ENCODE measurements at places on chromosomes 5 and 9.

DNA sequence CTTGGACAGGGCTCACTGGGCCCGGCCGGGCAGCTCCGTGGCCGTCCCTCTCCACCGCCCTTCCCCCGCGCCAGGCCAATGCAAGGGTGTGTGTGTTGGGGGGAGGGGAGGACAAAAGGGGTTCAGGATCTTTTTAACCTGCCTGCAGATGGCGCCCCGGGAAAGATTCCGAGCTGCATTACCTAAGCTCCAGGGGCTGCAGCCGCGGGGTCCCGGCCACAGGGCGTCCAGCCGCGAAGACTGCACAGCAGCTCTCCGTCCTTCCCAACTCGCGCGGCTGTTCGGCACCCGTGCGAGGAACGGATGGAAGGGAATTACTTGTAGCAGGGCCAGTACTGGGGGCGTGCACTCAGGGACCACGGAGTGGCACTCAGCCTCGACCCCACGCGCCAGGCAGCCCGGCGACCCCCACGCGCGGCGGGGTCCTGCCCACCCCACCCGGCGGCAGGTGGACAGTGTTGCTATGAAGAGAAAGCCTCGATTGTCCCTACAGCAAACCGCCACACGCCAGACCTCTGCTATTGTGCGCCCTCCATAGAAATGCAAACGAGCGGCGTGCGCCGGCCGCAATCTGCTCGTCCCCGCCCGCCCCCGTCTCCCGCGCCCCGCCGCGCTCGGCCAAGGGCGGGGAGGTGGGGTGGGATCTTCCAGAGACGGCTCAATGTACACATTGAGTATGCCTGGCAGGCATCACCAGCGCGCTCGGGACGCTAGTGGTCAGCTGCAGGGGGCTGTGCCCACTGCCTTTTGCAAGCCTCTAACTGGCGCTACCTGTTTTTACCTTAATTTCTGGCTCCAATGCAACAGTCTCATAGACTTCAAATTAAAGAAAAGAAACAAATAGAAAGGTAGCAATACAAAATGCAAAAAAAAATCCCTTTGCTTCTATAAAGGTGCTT, 796 bp upstream of the GADD45G start:
- peak; percentile 15 for DNase-seq

DNA sequence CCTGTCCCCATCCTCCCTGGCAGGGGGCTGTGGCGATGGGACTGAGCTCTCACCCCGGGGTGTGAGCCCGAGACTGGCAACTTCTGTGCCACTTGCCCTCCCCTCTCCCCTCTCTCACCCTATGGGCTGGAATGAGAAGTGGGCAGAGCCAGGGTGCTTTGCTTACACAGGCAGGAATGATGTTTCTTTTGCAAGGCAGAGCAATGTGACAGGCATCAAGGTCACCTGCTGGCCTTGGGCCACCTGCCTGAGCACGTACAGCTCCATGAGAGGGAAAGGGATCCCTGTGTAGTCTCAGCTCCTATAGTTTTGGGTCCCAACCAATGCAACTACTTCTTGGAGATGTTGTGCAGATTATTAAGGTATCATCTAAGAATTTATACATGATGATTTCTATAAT, 252.8 kb upstream of the DAP start:
- DNase-seq: no peak

- DNase-seq: no peak
Measured at GRCh38 chr5:90071656-90072055, 337.9 kb downstream of the CETN3 start.

GRCh38 chr5:123835421-123835820, 323.4 kb downstream of the CSNK1G3 start:
- DNase-seq: no peak

DNA sequence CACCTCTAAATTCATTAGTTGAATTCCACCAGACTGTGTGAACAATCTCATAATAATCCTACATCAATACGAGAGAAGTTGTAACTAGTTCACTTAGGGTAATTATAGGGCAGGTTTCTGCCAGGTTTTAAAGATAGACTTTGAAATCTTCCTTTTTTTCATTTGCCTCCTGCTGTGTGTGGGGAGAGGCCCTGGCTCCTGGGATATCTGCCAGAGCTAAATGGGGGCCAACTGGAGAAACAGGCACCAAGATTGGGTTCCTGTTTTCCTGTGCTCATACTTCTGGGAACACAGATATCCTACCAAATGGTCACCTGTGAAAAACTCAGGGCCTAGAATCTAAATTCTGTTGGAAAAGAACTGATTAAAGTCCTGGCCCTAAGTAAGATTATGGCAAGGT, 42.3 kb downstream of the SH3RF2 start:
- no peak for DNase-seq

- no peak for DNase-seq
Measured at GRCh38 chr9:101618698-101619097, 23.9 kb upstream of the PPP3R2 start.

DNA sequence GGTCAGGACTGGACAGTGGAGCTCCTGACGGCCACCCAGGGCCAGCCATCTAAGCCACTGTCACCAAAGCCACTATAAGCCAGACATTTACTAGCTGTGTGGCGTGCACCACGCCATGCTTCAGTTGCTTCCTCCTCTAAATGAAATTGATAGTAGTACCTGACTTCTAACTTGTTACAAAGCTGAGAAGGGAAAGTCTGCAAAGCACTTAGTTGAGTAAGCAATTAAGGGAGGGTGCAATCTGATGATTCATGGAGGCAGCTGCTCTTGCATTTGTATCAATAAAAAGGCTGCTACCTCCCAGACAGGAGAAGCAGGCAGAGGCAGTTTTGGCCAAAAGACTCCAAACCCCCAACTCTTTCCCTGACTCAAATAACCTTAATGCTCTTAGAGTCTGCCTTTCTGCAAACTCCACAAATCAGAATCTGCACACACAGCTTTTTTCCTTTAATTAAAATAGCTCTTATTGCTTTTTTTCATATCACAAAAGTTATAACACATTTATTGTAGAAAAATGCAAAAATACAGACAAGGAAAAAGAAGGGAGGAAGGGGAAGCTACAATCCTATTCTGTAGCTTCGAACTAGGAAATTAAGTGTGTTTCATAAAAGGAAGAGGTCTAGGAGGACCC, 19.3 kb upstream of the RAPGEF1 start:
- no peak for DNase-seq

GRCh38 chr9:82613498-82613897, 449.4 kb downstream of the RASEF start:
- no peak for DNase-seq

DNA sequence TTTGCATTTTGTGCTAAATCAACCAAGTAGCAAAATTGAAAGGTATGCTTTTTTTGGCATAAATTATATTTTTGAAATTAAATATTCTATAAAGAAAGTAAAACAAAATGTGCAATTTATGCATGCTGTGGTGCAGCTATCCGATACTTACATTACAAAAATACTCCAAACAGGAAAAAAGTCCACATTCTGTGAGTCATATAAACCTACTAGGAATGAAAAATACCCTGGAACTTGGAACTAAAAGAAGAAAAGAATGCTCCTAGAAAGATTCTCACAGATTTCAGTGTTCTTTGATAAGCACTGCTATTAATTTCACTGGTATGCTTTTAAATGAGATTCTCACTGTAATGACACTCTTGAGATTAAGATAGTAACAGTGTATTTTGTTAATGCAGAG, 92.6 kb downstream of the OSMR start:
- no peak for DNase-seq

DNA sequence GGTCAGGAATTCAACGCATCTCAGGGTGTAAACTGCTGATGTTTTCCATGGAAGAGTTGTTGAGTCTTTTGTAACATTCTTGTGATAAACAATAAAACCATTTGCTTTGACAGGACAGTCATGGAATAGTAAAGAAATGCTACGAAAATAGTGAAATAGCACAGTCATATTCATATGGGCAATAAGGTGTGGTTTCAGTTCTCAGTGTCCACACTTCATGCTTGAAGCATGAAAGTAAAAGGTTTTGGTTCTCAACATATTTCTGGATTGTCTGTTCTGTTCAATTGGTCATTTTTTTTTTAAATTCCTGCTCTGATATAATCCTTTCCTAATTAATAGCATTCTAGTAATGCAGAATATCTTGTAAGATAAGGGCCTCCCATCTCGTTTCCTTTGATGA, 467.6 kb upstream of the ZNF608 start:
- DNase-seq: no peak
